Endothelial cell of umbilical vein (primary cell): ENCODE measurements at places on chromosomes 12 and 14. TPM values are rescaled to one million over a fixed set of nuclear protein-coding genes. Genes with fewer than 3 reads are reported as not detected.

GRCh38 chr12:32755654-32756475 lies at the start of gene YARS2:
Gene YARS2 (minus strand): TSS chr12:32755897. CDS start chr12:32755874, 23 bp downstream.
- H3K36me3 ChIP-seq: peaks cover 5% of the 10 kb centered on the region
- H3K4me1 ChIP-seq: peaks cover 13% of the 10 kb centered on the region
- H3K27me3 ChIP-seq: no peaks in the 10 kb centered on the region

- peaks cover 30% of the 10 kb centered on the region for H3K27me3 ChIP-seq
- no peak for DNase-seq
- no peak overlapping the region for H3K4me3 ChIP-seq
- no peaks in the 10 kb centered on the region for H3K36me3 ChIP-seq
- H3K27ac ChIP-seq: no peak overlapping the region
These were observed 5.9 kb upstream of the PDE1B start for GRCh38 chr12:54543526-54543925.

The TAS2R14 gene
- 3.0 and 4.2 TPM in 2 replicates for total RNA-seq

DNA sequence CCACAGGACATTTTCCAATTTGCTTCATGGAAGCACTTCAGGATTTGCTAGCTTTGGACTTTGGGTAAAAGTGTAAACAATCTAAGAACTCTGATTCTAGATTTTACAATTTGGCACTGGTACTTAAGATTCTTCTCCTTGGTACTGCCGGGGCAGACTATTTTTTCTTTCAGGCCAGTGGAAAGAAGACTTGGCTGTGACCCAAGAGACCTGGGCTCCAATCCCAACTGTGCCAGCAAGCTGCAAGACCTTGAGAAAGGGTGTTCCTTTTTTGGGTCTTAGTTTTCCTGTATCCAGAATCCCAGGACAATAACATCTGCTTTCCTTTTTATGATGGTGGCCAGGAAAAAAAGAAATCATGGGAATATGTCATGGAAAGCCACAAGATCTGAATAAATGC lies 148.1 kb upstream of the CRY1 start:
- H3K27me3 ChIP-seq: peaks cover 3% of the 10 kb centered on the region
- H3K27ac ChIP-seq: no peak overlapping the region
- no peaks in the 10 kb centered on the region for H3K36me3 ChIP-seq
- DNase-seq: no peak

DNA sequence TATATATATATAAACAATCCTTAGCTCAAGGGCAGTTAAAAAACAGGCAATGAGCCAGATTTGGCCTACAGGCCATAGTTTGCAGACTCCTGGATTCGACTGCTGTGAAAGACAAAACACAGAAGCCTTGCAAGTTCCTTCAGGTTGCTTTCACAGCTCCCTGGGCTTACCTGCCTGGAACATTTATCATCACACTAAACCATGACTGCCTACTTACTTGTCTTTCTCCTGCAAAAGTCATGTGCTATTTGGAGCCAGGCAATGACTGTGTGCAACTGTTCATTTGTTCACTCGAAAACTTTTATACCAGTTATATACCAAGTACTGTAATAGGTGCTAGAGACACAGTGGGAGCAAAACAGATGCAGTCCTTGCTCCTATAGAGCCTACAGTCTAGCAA lies 2.2 kb upstream of the RPS6KA5 start:
- no peaks in the 10 kb centered on the region for H3K27me3 ChIP-seq
- no peak overlapping the region for H3K4me3 ChIP-seq
- no peak for DNase-seq
- no peaks in the 10 kb centered on the region for H3K36me3 ChIP-seq

- H3K36me3 ChIP-seq: no peaks in the 10 kb centered on the region
- no peaks in the 10 kb centered on the region for H3K27me3 ChIP-seq
- H3K4me1 ChIP-seq: peaks cover 63% of the 10 kb centered on the region
- no peak overlapping the region for H3K4me3 ChIP-seq
- H3K27ac ChIP-seq: no peak overlapping the region
- no peak for DNase-seq
These were observed 195.0 kb downstream of the SYT1 start for GRCh38 chr12:79059557-79059956.

The SMARCC2 gene
- 117 and 121 TPM in 2 replicates for total RNA-seq

- no peak overlapping the region for H3K4me3 ChIP-seq
- DNase-seq: no peak
- no peaks in the 10 kb centered on the region for H3K4me1 ChIP-seq
- no peaks in the 10 kb centered on the region for H3K27me3 ChIP-seq
These were observed 28.3 kb downstream of the C12orf75 start for GRCh38 chr12:105358789-105359188.

- no peak overlapping the region for H3K27ac ChIP-seq
- H3K4me3 ChIP-seq: no peak overlapping the region
- H3K36me3 ChIP-seq: no peaks in the 10 kb centered on the region
- no peaks in the 10 kb centered on the region for H3K27me3 ChIP-seq
- DNase-seq: no peak
These were observed 132.5 kb upstream of the NCOR2 start for GRCh38 chr12:124699909-124700308.

DNA sequence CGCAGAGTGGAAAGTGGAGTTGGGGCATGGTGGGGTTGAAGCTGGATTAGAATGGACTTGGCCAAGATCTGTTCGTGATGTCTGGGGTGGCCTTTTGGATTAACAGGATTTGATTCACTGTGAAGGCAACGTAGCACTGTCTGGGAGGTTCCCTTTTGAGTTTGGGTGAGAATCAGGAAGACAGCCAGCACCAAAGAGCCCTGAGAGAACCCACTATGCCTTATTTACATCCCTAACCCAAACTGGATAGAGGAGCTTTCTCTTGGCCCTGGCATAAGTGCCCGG lies 269.6 kb downstream of the ZFP36L1 start:
- H3K27me3 ChIP-seq: no peaks in the 10 kb centered on the region
- H3K36me3 ChIP-seq: no peaks in the 10 kb centered on the region
- no peak for DNase-seq

DNA sequence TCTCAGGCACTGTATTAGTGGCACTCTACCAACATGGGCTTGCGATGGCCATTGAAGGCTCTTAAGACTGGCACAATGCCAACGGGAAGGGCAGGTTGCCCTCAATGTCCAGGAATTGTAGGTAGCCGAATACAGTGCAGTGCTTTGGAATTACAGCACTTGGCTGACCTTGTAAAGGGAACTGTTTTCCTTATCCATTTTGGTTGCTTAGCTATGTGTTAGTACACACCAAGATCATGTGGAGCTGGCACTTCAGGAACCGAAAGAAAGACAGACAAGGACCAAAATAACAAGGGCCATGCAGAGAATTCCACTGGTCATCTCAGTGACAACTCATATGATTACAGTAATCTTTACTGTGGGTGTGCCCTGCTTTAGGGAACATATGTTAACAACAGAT lies 72.7 kb downstream of the DYRK2 start:
- DNase-seq: no peak
- H3K27ac ChIP-seq: no peak overlapping the region
